Neural crest cell (in vitro differentiated cells): ENCODE measurements at places on chromosomes 7 and 10.

- no peak for DNase-seq
Measured at GRCh38 chr7:131444683-131445082, 111.7 kb downstream of the PODXL start.

GRCh38 chr7:82539969-82540368, 96.4 kb upstream of the CACNA2D1 start:
- DNase-seq, result no peak

GRCh38 chr7:83738291-83738835, 89.4 kb upstream of the SEMA3E start:
- DNase-seq, result no peak

DNA sequence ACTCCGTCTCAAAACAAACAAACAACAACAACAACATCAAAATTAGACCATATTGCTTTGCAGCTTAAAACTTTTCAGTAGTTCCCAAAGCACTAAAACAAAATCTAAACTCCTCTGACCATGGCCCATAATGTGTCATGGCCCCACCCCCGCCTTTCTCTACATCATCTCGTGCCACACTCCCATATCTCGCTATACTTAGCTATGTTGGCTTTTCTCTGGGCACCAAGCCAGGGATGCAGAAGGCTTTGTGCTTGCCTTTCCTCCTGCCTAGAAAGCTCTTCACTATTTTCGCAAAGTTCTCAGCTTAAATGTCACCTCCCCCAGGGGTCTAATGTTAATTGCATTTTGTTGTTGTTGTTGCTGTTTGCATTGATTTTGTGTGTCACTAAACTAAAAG, 15.1 kb upstream of the SLC16A12 start:
- no peak for DNase-seq

DNA sequence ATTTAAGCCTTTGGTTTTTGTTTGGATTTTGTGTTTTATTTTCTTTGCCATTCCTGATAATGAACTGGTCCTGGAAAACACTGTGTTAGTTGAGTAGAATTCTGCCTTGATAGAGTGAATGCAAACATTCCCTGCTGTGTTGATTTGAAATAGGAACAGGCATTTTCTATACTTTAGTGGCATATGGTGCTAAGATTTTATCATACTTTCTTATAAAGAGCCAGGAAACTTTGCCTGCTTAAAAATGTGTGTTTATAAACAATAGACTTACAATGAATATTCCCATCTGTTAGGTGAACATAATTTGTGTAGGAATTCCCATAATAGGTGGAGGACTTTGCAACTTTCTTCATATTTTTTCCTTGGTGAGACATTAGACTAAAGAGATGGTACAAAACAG, 333.3 kb downstream of the SDK1 start:
- no peak for DNase-seq
